Stimulated activated naive CD4-positive, alpha-beta T cell treated with Interleukin-2 at 50 U/mL for 16 hours (primary cell): ENCODE measurements at places on chromosomes 12 and 14.

DNA sequence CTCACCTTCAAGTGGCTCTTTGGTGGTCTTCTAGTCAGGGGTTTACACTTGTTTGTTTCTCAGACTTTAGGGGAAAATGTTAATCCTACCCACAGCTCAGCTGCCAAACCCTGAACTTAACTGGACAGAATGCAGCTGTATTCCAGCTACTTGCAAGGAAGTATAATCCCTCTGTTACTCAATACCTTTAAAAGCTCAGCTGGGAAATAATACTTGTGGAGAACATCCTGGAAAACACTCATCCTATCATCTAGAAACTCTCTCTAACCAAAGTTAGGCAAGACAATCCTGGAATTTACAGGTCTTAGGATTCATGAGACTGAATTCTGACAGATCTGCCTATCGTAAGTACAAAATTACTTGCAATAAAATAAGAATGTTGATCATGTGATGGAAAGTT is 404.1 kb downstream of the ADAMTS20 start:
- DNase-seq = no peak

DNA sequence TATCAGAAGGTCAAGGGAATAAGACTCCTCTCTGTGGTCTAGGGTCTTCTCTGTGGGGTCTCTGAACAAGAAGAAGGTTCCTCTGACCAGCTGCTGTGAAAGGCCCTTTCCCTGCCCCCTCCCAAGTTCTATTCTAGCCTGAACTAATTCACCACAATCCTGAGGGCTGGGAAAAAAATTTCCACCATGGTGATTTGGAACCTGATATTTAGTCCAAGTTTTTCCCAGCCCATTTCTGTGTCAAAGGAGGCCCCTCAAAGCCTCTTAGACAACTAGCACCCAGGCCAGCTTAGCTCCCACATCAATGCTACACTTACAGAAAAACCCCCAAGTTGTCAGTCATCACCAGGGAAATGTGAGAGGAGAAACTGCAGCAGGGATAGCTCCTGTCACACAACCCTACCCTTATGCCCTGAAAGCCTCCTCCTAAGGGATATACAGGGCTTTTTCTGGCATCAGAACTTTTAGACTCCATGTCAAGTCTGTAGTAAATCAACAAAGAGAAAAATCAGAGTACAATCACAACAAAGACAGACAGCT is 4.5 kb downstream of the FMNL3 start:
- DNase-seq = no peak

DNA sequence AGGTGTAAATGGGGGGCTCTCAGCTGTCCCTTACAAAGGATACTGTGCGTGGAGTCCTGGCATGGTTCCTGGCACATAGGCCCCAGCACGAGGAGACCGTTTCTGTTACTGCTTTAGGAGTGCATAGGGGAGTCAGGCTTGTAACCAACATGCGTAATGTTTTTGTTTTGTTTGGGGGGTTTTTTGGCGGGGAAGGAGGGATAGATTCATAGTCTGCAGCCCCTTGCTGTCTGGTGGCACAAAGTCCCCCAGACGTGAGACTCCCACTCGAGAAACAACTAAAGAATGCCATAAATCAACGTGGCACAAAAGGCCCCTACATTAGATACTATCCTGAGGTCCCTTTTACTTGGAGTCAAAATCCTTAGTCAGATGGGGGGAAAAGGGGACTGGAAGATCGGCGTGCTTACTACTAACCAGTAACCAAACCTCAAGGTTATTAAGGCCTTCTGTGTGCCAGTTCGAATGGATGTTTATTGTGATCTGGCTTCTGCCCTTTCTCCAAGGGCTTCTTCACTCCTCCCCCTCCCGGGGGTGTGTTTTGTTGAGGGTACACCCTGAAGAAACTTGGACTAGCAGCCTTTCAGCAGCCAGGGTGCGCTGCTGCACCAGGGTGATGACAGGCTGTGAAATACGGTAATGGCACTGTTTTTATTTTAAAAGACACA is 874 bp downstream of the ISCU start:
- peak; percentile 85 for DNase-seq

GRCh38 chr12:131091976-131092691 is 138.4 kb downstream of the ADGRD1 start:
- no peak for DNase-seq
